ENCODE measurements at places on chromosomes 3 and 15.
A peak's percentile ranks its signal among the peaks of the same experiment; 100 is the strongest.

GRCh38 chr15:56469483-56469882, 4.5 kb upstream of the MNS1 start:
- no peak for DNase-seq

GRCh38 chr3:5058471-5058951, 63.6 kb upstream of the ARL8B start:
- no peak for DNase-seq

DNA sequence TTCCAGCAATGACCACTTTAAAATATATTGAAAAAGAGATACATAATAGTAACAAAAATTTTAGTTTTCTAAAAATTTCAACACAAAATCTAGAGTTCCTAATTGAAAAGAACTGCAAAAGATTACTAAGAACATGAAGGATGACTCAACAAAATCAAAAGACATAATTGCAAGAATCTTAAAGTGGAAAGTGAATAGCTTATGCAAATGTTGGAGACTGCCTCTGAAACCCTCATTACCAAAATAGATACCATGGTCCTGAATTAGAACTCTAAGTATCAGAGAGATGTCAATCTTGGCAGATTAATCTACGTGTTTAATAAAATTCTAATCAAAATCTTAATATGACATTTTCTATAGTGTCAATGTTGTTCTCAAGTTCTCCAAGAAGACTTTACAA, 60.7 kb upstream of the SGO1 start:
- DNase-seq, result peak; percentile 31

- no peak for DNase-seq
Measured at GRCh38 chr3:83321457-83321856, 1560.0 kb upstream of the GBE1 start.

DNA sequence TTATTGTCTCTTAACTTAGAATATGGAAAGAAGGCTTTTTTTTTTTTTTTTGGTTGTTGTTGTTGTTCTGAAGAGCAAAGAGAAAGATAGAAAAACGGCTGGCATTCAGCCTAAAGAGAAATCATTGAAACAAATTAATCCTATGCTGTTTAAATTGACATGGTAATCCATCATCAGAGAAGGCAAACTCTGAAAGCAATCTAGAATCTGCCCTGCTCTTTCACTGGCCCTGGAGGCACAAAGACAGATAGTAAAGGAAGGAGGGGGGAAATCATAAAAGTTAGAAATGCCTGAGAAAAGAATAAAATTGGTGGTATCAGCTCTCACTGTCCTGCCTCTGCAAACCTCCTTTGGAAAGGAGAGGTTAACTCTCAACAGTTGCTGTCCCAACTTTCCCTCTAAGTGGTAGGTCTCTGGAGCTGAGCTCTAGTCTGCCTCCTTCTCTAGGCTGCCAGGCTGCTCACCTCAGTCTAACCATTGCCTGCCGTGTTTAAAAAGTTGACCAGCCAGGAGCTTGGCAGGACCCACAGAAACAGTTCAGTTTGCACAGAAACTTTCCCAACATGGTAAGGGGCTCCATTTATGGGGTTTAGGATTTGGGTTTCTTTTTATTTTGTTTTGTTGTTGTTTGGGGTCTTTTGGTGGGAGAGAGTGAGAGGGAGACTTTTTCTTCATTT, 13.4 kb upstream of the NR2F2 start:
- DNase-seq, result no peak

DNA sequence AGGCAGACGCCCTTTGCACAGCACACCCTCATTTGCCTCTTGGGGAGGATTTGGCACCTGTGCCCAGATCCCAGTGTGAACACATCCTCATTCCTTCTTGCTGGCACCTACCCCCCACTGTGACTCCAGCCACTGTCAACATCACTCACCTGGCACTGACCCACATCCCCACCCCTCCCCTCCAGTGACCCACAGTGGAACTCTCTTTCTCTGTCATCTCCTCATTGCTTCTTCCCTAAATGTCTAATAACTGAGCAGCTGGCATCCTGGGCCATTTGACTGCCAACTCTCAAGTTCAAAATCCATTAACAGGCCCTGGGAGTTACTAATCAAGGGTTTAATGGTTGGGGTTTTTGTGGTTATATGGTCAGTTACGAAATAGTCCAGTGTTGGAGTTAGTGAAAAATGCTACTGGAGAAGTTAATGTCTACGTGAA, 14.4 kb downstream of the SNAPC5 start:
- no peak for DNase-seq

GRCh38 chr15:84969257-84969656, 12.4 kb upstream of the PDE8A start:
- DNase-seq, result no peak
